Osteocyte (in vitro differentiated cells): ENCODE measurements at places on chromosomes 3 and 15. TPM values are rescaled to one million over a fixed set of nuclear protein-coding genes. Genes with fewer than 3 reads are reported as not detected.

DNA sequence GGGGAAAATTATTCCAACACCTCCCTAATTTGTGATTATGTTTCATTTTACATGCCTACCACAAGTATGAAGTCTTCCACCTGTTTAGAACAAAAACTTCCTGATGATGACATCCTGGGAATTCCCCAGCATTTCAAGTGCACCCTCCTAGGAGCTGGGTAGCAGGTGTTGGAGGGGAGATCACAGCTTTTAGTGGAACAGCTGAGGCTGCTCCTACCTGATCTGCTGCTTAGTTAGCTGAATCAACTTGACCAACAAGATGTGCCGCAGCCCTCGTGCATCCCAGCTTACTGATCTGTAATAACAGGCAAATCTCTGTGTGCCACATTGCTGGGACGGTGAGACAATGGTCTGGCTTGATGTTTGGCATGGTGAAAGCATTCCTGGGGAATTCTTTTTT, 29.7 kb downstream of the TRAK1 start:
- DNase-seq: no peak
- peaks cover 11% of the 10 kb centered on the region for H3K36me3 ChIP-seq
- no peak overlapping the region for H3K4me3 ChIP-seq
- H3K27ac ChIP-seq: no peak overlapping the region
- H3K27me3 ChIP-seq: no peaks in the 10 kb centered on the region

DNA sequence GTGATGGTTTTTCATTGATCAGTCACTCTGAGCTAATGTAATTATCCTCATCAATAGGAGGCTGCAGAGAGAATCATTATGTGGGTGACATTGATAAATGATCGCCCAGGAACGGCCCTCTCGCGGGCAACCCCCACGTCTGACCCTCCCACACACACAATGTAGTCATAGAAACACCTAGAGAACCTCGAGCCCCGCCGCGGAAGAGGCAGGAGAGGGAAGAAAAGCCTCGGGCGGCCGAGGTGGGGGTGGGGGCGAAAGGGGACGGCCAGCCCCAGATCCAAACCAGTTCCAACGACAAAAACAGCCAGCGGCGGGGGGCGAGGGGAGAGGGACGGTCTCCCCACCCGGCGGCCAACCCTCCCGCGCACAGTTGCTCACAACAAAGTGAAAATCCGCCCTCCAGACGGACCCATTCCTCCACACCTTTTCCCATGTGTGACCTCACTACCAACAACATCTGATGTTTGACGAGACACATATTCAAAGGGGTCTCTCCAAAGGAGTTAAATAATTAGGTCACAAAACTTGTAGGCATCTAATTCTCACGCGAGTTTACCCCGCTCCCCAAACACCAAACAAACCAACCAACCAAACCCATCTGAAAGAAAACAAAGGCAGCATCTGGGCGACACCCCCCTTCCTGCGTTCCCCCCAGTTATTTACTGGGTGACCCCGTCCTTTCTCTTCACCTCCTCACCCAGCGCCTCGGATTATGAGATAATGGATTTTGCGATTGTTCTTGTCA, 213.0 kb downstream of the MEIS2 start:
- H3K4me1 ChIP-seq: peaks cover 45% of the 10 kb centered on the region
- H3K4me3 ChIP-seq: peak overlapping the region; percentile 38
- H3K27me3 ChIP-seq: peaks cover 74% of the 10 kb centered on the region
- no peak overlapping the region for H3K27ac ChIP-seq

DNA sequence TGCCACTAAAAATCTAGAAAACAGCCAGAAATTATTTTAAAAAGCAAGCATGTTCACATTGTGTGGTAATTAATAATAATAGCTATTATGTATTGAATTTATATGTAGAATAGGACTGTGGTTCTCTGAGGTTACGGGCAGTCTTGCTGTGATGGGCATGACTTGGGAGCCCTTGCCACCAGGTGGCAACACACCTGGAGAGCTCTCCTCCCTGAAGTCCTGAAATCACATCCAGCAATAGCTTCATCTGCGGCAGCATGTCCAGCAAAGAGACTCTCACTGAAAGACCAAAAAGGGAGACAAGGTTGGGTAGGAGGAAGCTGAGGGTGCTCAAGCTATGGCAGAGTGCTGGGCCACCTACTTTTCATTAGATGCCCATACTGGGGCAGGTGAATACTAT, 206.8 kb upstream of the IL12A start:
- no peaks in the 10 kb centered on the region for H3K27me3 ChIP-seq
- DNase-seq: no peak
- no peak overlapping the region for H3K27ac ChIP-seq
- peaks cover 32% of the 10 kb centered on the region for H3K4me1 ChIP-seq
- no peak overlapping the region for H3K4me3 ChIP-seq

DNA sequence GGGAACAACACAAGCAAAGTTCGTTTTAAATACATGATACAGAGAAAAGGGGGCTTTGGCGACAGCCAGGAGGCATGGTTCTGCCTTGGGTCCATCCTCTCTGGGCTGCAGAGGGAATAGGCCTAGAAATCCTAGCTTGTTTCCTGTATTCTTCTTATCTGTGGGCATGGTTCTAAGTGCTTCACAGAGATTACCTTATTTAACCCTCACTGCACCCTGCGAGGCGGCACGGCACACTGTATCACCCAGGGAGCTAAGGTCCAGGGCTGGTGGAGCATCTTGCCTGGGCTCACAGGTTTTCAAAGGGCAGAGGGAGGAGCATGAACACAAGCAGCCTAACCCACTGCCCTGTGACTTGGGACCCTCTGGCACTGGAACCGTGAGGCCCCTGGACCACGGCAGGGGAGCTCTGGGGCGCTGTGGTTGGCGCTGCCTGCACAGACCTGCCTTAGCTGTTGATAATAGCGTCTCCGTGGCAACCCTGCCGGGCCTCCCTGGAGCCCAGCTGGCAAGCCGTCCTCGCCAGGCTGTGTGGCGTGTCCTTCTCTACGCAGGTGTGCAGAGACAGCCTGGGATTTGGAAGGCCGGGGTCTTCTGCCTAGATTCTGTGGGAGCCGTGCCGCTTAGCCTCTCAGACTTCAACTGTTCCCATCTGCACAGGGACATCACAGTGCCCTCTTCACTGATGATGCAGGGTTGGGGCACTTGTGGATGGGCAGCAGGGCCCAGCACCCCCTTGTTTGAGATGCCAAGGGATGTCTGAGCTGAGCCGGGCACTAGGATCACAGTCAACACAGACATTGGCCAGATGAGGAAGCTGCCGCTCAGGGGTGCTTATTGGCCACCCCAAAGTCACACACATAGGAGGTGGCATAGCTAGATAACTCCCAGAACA, 154.6 kb upstream of the TLE3 start:
- peaks cover 59% of the 10 kb centered on the region for H3K27me3 ChIP-seq
- no peaks in the 10 kb centered on the region for H3K36me3 ChIP-seq
- no peak overlapping the region for H3K4me3 ChIP-seq
- no peak for DNase-seq

DNA sequence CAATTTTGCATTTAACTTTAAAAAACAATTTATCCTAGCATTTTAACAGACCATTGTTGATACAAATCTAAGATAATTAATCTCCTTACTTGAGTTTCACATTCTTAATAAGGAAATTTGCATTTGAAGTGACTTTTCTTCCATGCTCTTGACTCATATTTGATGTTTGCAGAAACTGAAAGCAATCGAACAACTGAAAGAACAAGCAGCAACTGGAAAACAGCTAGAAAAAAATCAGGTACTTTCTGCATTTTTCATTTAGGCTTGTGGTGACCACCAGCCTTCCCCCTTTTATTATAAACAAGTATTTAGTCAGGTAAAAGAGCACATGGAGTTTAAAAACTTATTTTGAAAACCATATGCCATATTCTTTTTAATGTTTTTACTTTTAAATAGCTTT, 20.1 kb upstream of the SELENOT start:
- H3K36me3 ChIP-seq: peaks cover 29% of the 10 kb centered on the region
- no peaks in the 10 kb centered on the region for H3K27me3 ChIP-seq
- H3K4me1 ChIP-seq: no peaks in the 10 kb centered on the region
- DNase-seq: no peak

GRCh38 chr3:42711491-42712343, 9.1 kb upstream of the HHATL start:
- peaks cover 23% of the 10 kb centered on the region for H3K27me3 ChIP-seq
- H3K27ac ChIP-seq: no peak overlapping the region
- DNase-seq: peak; percentile 72
- no peaks in the 10 kb centered on the region for H3K36me3 ChIP-seq

GRCh38 chr3:119352034-119352609, 57.9 kb downstream of the ARHGAP31 start:
- DNase-seq: no peak
- H3K27me3 ChIP-seq: no peaks in the 10 kb centered on the region
- no peaks in the 10 kb centered on the region for H3K36me3 ChIP-seq
- H3K4me3 ChIP-seq: no peak overlapping the region
- H3K4me1 ChIP-seq: peaks cover 60% of the 10 kb centered on the region
- H3K27ac ChIP-seq: peak overlapping the region; percentile 76

The CSTA gene
- not detected in 2 replicates for total RNA-seq

The GTF2A2 gene
- total RNA-seq: 99.1 and 109 TPM in 2 replicates

The CISH gene
- 1.7 and 2.4 TPM in 2 replicates for total RNA-seq

GRCh38 chr3:127833281-127834032, 11.1 kb upstream of the MGLL start:
- DNase-seq: no peak
- H3K4me3 ChIP-seq: no peak overlapping the region
- peaks cover 11% of the 10 kb centered on the region for H3K36me3 ChIP-seq
- H3K27ac ChIP-seq: no peak overlapping the region

DNA sequence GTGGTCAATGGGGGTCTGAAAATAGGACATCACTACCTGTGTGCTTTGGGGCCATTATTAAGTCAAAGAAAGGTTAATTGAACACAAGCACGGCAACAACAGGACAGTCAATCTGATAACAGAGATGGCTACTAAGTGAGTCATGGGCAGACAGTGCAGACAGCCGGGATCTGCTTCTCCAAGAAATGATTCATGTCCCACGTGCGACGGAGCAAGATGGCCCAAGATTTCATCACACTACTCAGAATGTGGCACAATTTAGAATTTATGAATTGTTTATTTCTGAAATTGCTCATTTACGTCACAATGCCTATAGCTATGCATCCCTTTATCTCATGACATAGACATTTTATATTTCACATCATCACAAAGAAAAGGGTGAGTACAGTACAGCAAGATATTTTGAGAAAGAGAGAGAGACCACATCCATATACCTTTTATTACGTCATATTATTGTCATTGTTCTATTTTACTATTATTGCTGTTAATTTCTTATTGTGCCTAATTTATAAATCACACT, 770.6 kb upstream of the NR2F2 start:
- H3K4me1 ChIP-seq: peaks cover 52% of the 10 kb centered on the region
- DNase-seq: no peak
- no peak overlapping the region for H3K4me3 ChIP-seq
- H3K27ac ChIP-seq: peak overlapping the region; percentile 37
- peaks cover 2% of the 10 kb centered on the region for H3K36me3 ChIP-seq

The EFCAB12 gene
- total RNA-seq: 0.08 and 0.30 TPM in 2 replicates

- H3K4me3 ChIP-seq: no peak overlapping the region
- no peak overlapping the region for H3K27ac ChIP-seq
- H3K27me3 ChIP-seq: peaks cover 5% of the 10 kb centered on the region
- no peaks in the 10 kb centered on the region for H3K36me3 ChIP-seq
Measured at GRCh38 chr3:189212681-189213080, 40.9 kb downstream of the TPRG1 start.
